Activated naive CD4-positive, alpha-beta T cell treated with anti-CD3 and anti-CD28 coated beads, Interleukin-2, amount 10 ng/mL, durations not matched to agents 7 days and 5 days (primary cell): ENCODE measurements at places on chromosomes 3 and 15.
A peak's percentile ranks its signal among the peaks of the same experiment; 100 is the strongest.

DNA sequence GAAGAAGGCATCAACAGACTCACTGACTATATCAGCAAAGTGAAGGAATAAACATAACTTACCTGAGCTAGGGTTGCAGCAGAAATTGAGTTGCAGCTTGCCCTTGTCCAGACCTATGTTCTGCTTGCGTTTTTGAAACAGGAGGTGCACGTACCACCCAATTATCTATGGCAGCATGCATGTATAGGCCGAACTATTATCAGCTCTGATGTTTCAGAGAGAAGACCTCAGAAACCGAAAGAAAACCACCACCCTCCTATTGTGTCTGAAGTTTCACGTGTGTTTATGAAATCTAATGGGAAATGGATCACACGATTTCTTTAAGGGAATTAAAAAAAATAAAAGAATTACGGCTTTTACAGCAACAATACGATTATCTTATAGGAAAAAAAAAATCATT lies 17.8 kb downstream of the LMOD3 start:
- no peak for DNase-seq

GRCh38 chr3:141875893-141876380 lies 506 bp upstream of the ATP1B3 start:
- peak; percentile 89 for DNase-seq

DNA sequence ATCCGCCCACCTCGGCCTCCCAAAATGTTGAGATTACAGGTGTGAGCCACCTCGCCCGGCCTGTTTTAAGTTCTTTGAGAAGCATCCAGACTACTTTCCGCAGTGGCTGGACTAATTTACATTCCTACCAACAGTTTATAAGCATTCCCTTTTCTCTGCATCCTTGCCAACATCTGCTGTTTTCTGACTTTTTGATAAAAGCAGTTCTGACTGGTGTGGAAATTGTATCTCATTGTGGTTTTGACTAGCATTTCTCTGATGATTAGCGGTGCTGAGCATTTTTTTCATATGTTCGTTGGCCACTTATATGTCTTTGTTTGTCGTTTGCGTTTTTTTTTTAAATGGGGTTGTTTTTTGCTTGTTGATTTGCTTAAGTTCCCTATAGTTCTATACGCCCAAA lies 208.4 kb upstream of the DPPA4 start:
- DNase-seq: no peak

DNA sequence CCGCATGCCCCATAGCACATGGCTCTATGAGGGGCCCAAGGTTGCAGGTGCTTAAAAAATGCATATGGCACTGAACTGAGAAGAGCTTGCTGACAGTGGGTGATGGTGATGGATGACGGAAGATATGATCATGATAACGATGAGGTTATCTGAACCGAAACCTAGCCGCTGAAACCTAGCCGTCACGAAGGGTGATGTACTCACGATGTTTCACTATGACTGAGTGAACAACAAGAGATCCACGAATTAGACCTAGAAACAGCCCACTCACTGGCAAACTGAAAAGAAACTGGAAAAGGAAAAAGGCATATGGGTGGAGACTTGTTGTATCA lies 57.6 kb upstream of the BCL6 start:
- peak; percentile 82 for DNase-seq

DNA sequence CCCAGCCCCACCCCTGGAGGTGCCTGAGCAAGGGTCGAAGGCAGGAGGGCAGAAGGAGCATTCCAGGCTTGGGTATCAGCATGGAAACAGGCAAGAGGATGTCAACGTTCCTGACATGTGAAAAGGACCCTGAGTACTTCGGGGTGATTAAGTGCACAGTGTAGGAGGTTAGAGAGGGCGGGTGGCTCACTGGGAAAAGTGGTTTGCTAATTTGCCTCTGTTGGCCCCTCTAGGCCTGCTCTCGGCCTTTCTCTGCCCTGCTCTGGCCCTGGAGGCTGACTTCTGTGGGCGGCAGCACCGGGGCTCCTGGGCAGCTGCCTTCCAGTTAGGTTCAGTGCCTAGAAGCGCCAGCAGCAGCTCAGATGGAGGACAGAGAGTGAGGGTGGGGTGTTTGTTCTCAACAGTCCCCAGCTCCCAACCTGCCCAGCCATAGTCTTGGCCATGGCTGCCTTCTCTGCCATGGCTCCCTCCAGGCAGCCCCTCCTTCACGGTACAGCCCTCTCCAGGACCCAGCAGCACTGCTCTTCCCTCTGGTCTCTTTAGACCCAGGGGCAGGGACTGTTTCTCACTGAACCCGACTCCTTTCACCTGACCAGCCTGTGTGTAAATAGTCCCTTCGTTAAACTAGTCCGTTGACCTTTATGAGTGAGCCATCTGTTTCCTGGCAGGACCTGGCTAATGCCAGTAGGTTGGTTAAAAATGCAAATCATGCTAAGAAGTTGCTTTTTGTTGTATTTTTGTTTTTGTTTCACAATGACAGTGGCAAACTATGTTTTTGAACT lies 107.1 kb upstream of the TPM1 start:
- no peak for DNase-seq

- no peak for DNase-seq
These were observed 114.4 kb downstream of the VGLL4 start for GRCh38 chr3:11529281-11529680.

DNA sequence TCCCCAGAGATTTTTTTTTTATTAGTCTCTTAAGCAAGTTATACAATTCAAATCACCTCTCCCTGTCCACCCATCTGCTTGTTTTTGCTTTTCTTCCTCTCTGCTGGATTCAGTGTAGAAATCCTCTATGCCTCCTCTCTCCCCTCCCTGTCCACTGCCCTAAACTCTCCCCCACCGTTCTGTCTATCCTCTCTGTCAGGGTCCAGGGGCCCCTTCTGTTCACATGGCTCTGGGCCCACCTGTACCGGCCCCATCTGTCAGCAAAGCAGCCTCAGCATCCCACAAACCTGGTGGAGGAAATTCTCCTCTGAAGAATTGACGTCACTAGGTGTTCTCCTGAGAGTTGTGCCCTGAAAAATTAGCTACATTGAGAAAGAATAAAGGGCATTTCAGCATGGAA lies 137.6 kb upstream of the CMC1 start:
- DNase-seq: no peak

DNA sequence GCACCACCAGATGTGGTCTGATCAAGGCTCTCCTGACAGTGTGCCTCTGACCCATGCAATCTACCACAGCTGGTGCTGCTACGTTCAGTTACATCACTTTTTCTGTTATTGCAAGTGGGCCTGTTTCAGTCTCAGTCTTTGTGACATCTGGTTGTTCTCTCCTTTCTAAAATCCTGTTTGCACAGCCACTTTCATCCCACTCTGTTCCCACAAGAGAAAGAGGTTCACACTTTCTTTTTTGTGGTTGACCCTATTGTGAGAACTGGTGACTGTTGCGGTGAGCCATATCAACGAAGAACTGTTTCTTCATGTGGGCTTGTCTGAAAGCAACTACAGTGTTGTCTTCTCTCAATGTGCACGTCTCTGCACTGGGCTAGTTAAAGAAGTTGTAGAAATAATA lies 342.8 kb upstream of the ARPP21 start:
- no peak for DNase-seq

DNA sequence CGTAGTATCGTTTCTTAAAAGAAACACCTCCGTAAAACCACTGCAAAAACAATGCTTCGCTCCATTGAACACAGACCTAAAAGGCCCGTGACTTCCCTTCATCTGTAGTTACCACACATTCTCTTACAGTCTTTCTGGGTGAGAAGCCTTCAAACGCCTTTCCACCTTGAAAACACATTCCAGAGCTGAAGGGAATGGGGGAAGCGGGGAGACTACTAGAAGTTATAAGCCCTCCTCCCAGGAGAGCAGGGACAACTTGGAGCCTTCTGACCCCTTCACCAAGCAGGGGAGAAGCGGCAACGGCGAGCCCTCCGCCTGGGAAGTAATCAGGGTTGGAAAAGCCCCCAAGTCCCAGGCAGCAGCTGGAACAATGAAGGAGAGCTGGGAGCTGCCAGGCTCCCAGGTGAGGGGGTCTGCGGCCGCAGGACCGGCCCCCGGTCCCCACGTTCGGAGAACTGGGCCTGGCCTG lies 461 bp downstream of the SECISBP2L start:
- no peak for DNase-seq

- no peak for DNase-seq
These were observed 104.2 kb upstream of the PFN2 start for GRCh38 chr3:150074697-150075416.
